ENCODE measurements at places on chromosomes 12 and 14.

DNA sequence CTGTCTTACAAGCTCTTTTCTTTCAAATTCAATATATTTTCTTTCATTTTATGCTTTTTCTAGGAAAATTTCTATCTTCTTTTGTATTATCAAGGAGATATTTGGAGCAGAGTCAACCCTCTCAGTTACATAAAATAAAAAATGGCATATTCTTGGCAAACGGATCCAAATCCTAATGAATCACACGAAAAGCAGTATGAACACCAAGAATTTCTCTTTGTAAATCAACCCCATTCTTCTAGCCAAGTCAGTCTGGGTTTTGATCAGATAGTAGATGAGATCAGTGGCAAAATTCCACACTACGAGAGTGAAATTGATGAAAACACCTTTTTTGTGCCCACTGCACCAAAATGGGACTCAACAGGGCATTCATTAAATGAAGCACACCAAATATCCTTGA is 20.6 kb downstream of the PIK3C2G start:
- DNase-seq, result no peak
- no peaks in the 10 kb centered on the region for H3K27me3 ChIP-seq
- no peak overlapping the region for H3K27ac ChIP-seq
- H3K4me1 ChIP-seq, result no peaks in the 10 kb centered on the region
- no peaks in the 10 kb centered on the region for H3K36me3 ChIP-seq
- H3K4me3 ChIP-seq, result no peak overlapping the region

DNA sequence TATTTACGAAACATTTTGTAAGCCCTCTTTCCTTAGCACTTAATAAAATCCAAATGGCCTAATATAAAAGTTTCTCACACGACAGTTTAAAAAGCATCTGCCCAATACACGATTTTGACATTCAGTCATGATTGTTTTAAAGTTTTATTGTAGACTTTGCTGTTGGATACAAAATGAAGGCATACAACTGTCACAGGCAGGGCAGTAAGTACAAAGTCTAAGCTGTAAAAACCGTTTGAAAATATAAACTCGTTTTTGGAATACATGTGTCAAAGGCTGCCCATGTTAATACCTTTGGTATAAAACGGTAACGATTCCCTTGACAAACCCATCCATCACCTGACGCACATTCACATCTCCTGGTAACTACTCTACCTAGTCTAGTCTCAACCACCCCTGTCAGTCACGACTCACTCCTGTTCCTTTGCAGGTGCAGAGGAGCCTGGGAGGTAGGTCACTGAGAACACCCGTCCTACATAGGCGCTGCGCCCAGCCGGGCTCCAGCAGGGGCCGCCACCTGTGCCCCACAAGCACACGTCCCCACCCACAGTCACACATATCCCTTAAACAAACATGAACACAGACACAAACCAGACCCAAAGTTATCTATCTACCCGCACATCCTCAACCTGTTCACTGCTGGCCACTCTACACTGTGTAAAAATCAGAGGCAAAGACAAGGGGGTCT is 27.1 kb downstream of the KCTD10 start:
- peaks cover 6% of the 10 kb centered on the region for H3K4me1 ChIP-seq
- no peaks in the 10 kb centered on the region for H3K27me3 ChIP-seq
- H3K27ac ChIP-seq, result no peak overlapping the region
- no peak for DNase-seq

- H3K4me3 ChIP-seq, result no peak overlapping the region
Measured at GRCh38 chr12:92105110-92105509, 40.5 kb downstream of the BTG1 start.

DNA sequence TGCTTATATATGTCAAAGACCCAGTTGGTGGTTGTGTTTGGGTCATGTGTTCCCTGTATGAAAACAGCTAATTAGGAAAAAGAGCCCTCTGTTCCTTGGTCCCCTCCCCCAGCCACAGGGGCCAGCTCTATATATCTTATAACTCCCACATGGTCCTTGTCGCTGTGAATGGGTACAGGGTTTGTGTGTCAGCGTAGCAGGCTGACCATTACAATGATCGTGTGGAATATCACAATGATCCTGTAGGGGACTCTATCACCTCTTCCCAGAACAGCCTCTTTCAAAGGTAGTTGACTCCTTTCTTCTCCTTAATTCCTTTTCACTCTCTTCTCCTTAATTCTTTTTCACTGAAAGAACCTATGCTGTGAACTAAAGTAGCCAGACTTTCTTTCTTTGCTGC is 51.6 kb upstream of the RIC8B start:
- no peaks in the 10 kb centered on the region for H3K27me3 ChIP-seq
- DNase-seq, result no peak
- no peak overlapping the region for H3K4me3 ChIP-seq
- no peak overlapping the region for H3K27ac ChIP-seq

- no peak overlapping the region for H3K4me3 ChIP-seq
- H3K27me3 ChIP-seq, result peaks cover 2% of the 10 kb centered on the region
- H3K27ac ChIP-seq, result no peak overlapping the region
- H3K4me1 ChIP-seq, result no peaks in the 10 kb centered on the region
Measured at GRCh38 chr12:1843641-1844005, 23.3 kb downstream of the LRTM2 start.

DNA sequence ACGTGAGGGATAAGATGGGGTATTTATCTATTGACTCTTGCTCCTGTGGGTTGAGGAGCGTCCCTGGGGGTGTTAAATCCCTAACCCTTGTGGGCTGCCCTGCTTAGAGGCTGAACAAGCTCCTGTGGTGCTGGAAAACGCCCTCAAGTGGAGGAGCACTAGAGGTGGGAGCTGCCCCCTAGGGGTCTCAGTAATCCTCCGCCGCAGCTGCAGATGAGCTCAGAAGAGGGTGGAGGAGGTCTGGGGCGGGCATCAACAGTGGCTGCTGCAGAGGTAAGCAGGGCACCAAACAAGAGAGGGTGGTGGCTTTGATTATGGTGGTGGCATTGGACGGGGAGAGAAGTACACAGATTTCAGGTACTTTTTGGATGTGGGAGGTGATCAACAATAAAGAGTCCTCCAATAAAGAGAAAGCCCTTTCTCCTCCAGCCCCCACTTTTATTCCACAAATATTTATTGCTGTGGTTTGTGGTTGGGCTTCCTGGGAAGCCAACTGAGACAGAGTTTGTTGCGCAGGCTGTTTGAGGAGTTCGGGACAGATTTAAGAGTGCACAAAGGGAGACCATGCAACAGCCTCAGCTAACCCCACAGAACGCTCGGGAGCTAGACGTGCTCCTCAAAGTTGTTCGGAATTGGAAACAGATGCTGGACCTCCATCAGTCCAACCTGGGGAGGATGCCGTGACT is 179.9 kb downstream of the ADCK1 start:
- DNase-seq, result no peak
- H3K4me1 ChIP-seq, result peaks cover 8% of the 10 kb centered on the region
- H3K27ac ChIP-seq, result no peak overlapping the region
- H3K4me3 ChIP-seq, result peak overlapping the region; percentile 14
- no peaks in the 10 kb centered on the region for H3K36me3 ChIP-seq
- H3K27me3 ChIP-seq, result peaks cover 41% of the 10 kb centered on the region

DNA sequence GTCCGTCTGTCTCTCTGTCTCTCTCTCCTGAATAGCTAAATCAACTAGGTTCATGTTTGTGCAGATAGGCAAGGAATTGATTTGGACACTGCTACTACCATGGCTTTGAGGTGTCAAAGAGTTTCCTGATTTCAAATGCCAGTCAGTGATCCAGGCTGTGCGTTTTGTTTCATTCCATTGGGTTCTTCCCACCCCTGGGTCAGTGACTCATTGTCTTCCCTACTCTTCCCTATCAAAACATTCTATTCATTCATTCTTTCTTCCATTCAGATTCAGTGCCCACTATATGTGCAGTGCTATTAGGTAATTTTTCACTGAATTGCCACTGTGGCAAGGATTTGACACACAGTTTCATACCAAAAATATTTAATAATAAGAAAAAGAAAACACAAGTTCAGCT is 50.4 kb downstream of the RPH3A start:
- DNase-seq, result no peak
- no peaks in the 10 kb centered on the region for H3K4me1 ChIP-seq
- no peak overlapping the region for H3K27ac ChIP-seq
- H3K27me3 ChIP-seq, result peaks cover 4% of the 10 kb centered on the region

DNA sequence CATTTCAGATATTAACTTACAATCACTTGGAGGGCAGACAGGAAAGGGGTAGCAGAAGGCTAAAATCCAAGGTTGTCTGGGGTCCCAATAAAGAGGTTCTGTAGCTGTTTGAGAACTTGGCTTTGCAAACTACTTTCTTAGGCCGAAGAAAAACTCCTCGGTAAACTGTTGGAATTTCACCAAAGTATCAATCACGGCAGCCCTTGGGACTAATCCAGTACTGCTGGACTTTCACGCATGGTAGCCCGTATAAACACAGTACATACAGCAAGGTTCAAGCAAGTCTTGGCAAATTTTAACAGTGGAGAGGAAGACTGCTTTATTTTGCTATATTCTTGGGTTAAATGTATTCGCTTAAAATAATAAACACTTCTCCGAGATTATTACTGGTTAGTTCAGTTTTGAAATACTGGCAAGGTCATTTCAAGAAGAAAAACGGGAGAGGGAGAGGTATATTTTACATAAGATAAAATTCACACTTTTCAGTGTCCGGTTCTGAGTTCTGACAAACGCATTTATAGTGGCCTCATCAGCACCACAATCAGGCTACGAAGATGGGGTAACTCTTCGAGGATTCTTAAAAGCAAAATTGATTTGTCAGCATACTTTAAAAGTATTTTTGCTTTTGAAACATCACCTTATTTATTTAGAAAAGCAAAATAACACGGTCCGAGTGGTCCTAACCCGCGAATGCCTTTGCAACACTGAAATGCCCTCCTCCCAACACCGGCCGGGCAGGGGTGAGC is 1.3 kb downstream of the SETD3 start:
- H3K36me3 ChIP-seq, result peaks cover 4% of the 10 kb centered on the region
- DNase-seq, result no peak
- H3K4me1 ChIP-seq, result peaks cover 49% of the 10 kb centered on the region
- H3K27me3 ChIP-seq, result no peaks in the 10 kb centered on the region
- peak overlapping the region; percentile 90 for H3K27ac ChIP-seq

GRCh38 chr14:32692441-32692840 is 246.2 kb upstream of the NPAS3 start:
- H3K27me3 ChIP-seq, result no peaks in the 10 kb centered on the region
- no peak overlapping the region for H3K27ac ChIP-seq
- H3K36me3 ChIP-seq, result no peaks in the 10 kb centered on the region

DNA sequence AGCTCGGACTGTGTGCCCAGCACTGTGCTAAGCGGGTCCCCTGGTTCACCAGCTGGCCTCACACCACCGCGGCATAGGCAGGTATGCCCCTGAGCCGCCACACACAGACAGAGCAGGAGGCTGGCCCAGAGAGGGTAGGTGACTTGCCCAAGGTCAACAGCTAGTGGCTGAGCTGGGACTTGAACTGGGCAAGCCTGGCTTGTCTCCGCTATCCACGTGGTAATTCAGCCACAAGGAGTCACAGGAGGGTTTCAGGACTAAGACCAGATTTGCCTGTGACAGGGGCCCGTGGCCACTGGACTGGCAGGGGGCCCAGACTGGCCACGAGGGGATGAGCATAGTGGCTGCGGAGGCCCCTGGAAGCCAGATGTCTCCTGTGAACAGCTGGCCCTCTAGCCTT is 47.7 kb downstream of the NCOR2 start:
- H3K27me3 ChIP-seq, result no peaks in the 10 kb centered on the region
- no peak overlapping the region for H3K4me3 ChIP-seq
- DNase-seq, result no peak
- no peak overlapping the region for H3K27ac ChIP-seq

GRCh38 chr12:80165746-80166145 is 66.4 kb downstream of the OTOGL start:
- H3K27ac ChIP-seq, result no peak overlapping the region
- no peak for DNase-seq
- no peaks in the 10 kb centered on the region for H3K36me3 ChIP-seq
- H3K4me1 ChIP-seq, result peaks cover 4% of the 10 kb centered on the region
- H3K27me3 ChIP-seq, result peaks cover 16% of the 10 kb centered on the region

DNA sequence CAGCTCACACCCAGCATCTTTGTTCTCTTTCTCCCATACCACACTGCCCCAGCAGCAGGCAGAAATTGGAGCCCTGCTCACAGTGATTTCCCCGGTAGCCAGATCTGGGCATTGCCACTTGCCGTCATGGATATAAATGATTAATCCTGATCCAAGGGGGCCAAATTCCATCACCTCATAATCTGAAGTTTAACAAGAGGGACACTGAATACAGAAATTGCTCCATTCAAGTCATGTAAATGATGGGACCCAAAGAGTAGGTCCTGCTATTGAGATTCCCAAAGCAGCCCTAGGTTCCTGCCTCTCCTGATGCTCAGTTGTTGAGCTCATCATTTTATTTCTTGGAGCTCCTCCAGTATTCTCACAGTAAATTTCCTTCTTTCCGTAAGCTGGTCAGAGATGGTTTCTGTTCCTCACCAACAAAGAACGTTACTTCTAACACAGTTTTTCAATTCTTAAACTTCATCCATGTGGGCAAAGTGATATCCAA is 11.7 kb downstream of the ITPR2 start:
- H3K4me1 ChIP-seq, result peaks cover 3% of the 10 kb centered on the region
- peaks cover 19% of the 10 kb centered on the region for H3K36me3 ChIP-seq
- H3K4me3 ChIP-seq, result no peak overlapping the region
- no peak overlapping the region for H3K27ac ChIP-seq

All from activated CD4-positive, alpha-beta T cell treated with anti-CD3 and anti-CD28 coated beads, Interleukin-2, amount 10 ng/mL, durations not matched to agents 7 days and 5 days (primary cell).